ENCODE measurements at places on chromosomes 2 and 18. TPM values are rescaled to one million over a fixed set of nuclear protein-coding genes. Genes with fewer than 3 reads are reported as not detected.

SH3BP4 gene
- total RNA-seq: 8.3 TPM

MRO gene
- total RNA-seq: 4.0 TPM

DNA sequence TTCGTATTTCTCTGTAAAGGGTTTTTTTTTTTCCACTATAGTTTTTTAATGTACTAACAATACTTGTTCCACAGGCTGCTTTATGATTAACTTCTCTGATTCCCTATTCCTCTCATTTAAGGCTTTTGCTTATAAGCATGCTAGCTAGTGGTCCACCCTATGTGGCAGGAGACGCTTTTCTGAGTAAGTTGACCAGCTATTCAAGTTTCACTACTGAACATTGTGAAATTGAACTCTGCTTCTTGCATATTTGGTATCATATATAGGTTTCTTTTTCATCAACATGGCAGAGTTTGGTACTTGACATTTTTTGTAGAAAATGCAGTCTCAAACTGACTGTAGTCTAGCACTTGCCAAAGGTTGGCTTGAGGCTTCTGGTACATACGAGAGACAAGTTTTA is 74.2 kb downstream of the OTX1 start:
- DNase-seq: no peak

GRCh38 chr2:33313039-33313438 is 163.4 kb upstream of the RASGRP3 start:
- DNase-seq: no peak

DNA sequence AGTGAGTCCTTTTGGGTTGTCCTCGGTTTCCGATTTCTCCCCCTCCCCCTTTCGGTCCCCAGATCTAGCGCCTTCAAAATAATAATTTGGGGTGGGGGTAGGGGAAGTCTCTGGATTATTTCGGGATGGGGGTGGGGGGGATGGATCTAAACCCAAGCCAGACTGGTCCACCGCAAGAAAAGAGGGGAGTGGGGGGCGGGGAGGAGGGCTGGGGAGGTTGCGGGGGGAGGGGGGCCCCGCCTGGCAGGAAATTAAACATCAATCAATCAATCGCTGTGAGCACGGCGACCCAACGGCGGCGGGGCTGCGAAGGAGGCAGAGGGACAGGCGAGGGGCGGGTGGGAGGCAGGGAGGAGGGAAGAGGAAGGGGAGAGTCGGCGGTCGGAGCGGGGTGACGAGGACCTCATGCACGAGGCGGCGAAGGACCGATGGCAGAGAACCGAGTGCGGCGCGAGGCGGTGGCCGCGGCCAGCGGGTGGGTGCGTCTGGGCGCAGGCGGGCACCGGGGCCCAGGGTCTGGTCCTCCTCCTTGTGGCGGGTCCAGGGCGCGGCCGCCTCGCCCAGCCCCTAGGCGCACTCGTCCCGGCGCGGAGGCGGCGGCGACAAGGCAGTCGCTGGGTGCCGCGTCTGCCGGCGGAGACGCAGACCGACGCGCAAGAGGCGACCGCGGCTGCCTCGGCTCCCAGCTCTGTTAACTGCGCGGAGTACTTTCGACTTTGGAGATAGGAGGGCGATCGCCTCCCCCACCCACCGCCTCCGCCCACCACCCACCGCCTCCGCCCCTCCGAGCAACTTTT is 468 bp upstream of the SATB2 start:
- no peak for DNase-seq

METTL21A gene
- total RNA-seq: 21.9 TPM

SIX3 gene
- not detected for total RNA-seq

GRCh38 chr2:26011990-26012856 is 21.7 kb upstream of the RAB10 start:
- DNase-seq: peak; percentile 49

GRCh38 chr2:109166811-109167210 is 37.8 kb downstream of the SH3RF3 start:
- no peak for DNase-seq

GRCh38 chr2:9889812-9890261 is 46.6 kb downstream of the TAF1B start:
- no peak for DNase-seq

GRCh38 chr2:130912471-130912870 is 75.8 kb downstream of the ARHGEF4 start:
- DNase-seq: no peak

GRCh38 chr18:50836521-50836957 is 16.7 kb upstream of the MRO start:
- no peak for DNase-seq

GKN1 gene
- total RNA-seq: not detected

- DNase-seq: no peak
These were observed 163.5 kb upstream of the CXCR4 start for GRCh38 chr2:136281281-136282114.

DNA sequence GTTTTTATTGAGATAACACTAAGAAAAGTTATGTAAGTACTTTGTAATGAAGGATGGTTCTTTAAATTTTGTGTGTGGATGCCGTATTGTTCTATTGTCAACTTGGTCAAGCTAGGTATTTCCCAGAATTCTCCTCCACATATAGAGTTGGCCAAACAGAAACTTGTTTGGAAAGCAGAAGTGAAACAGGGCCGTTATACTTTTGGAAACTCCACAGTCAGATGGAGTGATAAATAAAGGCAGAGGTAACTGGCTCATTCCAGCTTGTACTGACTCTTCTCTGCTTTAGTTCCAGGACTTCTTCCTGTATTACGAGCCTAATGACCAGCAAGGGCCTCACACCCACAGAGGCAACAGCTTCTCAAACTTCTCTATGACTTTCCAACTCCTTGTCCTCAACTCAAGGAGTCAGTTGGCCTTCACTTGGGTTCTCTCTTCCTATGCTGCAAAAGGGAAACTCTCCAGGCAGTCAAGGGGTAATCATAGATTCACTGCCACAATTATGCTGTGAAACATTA is 16.4 kb upstream of the STARD7 start:
- no peak for DNase-seq

DNA sequence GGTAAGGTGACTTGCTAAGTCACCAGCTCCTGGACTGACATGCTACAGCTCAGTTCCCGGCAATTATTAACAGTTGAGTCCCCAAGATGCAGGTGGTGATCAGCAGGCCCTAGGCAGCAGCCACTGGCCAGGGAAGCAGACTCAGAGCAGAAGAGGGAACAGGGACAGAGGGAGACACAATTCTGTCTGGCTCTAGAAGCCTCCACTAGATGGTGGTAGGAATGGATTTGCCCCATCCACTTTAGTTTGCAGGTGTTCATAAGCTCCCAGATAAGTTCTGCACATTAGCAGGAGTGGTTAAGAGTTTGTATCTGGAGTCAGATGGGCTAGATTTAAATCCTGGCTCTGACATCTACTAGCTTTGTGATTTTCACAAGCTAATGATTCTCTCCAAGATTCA is 25.5 kb upstream of the SLC1A4 start:
- DNase-seq: no peak

DNA sequence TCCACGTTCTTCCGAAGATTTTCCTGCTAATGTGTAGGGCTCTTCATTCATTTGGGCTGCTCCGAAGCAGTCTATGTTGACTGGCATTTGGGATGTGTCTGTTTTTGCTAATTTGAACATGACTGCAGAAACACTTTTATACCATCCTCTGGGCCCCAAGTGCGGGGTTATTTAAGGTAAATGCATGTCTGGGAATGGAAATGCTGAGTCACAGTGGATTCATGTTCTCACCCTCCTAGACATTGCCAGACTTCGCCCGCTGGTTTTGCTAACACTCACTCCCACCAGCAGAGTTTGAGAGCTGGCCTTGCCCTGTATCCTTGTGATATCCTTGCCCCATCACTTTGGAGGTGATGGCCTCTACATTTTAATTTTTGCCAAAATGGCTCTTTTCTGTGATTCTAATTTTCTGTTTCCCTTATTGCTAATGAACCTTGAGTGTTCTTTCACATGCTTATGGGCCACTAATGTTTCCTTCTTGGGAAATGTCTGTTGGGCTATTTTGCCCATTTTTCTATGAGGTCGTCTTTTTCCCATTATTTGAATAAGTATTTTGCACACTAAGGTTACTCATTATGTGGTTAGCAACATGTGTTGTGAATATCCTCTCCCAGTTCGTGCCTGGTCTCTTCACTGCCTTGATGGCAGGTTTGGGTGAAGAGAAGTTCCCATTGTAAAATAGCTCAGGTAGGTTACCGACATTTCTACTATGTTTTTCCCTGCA is 204.1 kb downstream of the GLI2 start:
- no peak for DNase-seq

- peak; percentile 47 for DNase-seq
These were observed 103.7 kb upstream of the EML6 start for GRCh38 chr2:54619660-54620231.

SETBP1 gene
- 6.7 TPM for total RNA-seq

DNA sequence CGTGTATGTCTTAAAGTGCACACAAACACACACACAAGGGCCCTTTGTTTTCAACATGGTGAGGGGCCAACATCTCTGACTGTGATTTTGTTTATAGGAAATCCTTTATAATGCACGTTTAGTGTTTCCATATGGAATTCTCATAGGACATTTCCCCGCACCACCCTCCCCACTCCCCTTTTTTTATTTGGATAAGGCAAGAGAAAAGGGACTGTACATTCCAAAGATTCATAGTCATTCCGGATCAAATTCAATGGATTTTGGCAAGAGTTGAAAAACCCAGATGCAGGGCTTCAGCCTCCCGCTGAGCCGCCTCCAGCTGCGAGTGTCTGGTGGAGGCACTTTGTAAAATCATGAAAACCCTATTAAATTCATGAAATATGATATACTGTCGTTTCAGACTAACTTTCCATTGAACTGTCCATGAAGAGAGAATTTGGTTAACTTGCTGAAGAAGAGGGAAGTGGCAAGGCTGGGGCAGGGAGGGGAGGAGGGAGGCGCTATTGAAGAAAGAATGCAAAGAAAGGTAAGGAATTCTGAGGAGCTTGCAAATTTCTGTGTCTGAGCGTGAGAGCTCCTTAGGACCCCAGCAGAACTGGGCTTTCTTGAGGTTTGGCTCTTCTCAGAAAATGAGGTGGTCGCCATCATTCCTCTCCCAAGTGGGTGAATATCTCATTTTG is 25.8 kb upstream of the SLC14A2 start:
- peak; percentile 65 for DNase-seq

ST6GAL2 gene
- total RNA-seq: 0.12 TPM

GRCh38 chr18:70420146-70420898 is 131.5 kb downstream of the SOCS6 start:
- DNase-seq: no peak

DNA sequence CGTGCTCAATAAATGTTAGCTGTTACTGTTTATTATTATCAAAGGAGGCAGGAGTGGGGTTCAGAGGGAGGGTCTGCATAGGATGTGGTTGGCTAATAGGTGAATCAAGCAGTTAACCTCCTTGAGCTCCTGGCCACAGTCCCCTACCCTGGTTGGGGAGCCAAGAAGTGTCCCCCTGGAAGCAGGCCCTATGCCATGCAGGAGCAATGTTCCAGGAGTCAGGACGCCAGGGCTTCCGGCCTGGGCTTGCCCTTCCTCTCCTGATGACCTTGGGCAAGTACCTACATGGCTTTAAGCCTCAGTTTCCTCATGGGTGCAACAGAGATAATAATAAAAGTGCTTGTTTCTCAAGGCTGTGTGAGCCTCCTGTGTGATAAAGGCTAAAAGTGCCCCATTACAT is 84.9 kb downstream of the DYSF start:
- no peak for DNase-seq

CXXC1 gene
- total RNA-seq: 38.2 TPM

MARCO gene
- total RNA-seq: 7.2 TPM

DNA sequence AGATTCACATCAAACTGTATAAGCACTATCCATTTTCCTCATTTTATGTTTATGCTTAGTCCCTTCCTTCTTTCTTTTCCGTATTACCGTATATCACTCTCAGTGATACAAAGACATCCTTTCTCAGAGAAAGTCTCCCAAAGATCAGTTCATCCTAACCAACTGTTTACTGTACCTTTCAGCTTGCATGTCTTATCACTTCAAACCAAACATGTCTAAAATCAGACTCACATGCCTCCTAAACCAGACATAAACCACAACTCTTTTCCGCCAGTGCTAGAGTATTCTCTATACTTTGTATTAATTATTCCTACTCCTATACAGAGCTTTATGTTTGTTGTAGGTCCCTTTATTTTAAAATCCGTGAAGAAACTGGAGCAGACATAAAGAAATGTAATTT is 41.5 kb downstream of the KCMF1 start:
- DNase-seq: no peak

- no peak for DNase-seq
These were observed 20.7 kb downstream of the CAPN14 start for GRCh38 chr2:31196622-31197021.

BOK gene
- 3.6 TPM for total RNA-seq

ASIC4 gene
- not detected for total RNA-seq

GRCh38 chr2:168336786-168337388 is 89.5 kb upstream of the STK39 start:
- DNase-seq: peak; percentile 37

DNA sequence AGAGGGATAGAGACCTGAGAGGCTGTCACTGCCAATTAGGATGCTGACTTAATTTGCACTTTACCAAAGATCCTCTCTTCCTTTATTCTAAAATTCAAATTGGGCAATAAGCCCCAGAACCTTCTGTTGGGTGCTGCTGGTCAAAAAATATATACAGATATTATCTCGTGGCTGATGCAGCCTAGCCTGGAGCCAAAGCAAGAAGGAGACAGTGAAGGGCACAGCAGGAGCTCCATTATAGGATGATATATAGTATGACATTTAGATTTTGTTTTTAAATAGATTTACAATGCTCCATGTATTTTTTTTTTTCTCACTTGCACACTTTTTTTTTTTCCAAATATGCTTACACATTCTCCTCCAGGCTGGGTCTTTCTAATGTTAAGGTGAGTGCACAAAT is 579.3 kb downstream of the PIK3C3 start:
- no peak for DNase-seq

Measured in left ventricle myocardium superior (tissue), 1 donor.